CD4-positive, alpha-beta T cell treated with Interleukin-17A for 4 hours (primary cell): ENCODE measurements at places on chromosomes 1 and 21.
A peak's percentile ranks its signal among the peaks of the same experiment; 100 is the strongest.

DNA sequence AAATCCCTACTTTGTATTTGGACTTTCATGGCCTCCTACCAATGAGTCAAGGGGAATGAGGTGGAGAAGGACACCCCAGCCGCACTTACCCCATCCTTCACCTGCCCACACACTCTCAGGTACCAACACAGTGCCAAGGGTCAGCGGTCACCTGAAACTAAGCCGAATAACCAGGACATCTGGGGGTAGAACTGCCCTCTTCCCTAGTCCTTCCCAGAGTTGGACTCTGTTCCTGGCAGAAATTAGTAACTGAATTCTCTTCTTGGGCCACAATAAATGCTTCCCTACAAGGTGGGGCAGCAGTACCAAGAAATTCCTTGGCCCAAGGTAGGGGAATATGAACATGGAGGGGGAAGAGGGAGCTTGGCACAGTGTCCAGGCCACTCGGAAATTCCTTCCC lies 7.3 kb downstream of the SLC45A3 start:
- DNase-seq, result no peak

GRCh38 chr1:202018468-202019234 lies 8.3 kb downstream of the ELF3 start:
- DNase-seq, result no peak

- DNase-seq, result no peak
These were observed 145.1 kb downstream of the NPHP4 start for GRCh38 chr1:5847013-5847659.

- DNase-seq, result no peak
These were observed 154.5 kb downstream of the ACTL8 start for GRCh38 chr1:17909634-17910033.

- DNase-seq, result no peak
These were observed 24.0 kb downstream of the MRAP start for GRCh38 chr21:32322676-32323075.

DNA sequence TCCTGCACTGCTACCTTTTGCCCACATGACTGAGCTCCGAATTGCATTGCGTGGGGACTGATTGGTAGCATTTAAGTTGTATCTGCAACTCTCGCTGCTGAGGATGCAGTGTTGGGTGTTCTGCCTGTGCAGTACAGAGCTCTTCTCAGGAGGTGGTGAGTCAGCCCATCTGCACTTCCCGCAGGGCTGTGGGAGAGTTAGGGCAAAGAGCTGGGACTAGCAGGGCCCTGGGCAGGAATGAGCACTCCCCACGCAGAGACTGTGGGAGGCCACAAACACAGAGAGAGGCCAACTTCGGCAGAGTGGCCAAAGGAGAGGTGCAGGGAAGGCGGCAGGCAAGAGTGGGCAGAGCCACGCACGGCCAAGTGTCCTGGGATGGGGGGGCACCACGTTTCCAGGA lies 244.7 kb downstream of the SIPA1L2 start:
- DNase-seq, result no peak

- no peak for DNase-seq
These were observed 344.9 kb downstream of the OMA1 start for GRCh38 chr1:58201492-58202106.

GRCh38 chr1:21680381-21680780 lies 11.2 kb upstream of the RAP1GAP start:
- DNase-seq, result no peak

DNA sequence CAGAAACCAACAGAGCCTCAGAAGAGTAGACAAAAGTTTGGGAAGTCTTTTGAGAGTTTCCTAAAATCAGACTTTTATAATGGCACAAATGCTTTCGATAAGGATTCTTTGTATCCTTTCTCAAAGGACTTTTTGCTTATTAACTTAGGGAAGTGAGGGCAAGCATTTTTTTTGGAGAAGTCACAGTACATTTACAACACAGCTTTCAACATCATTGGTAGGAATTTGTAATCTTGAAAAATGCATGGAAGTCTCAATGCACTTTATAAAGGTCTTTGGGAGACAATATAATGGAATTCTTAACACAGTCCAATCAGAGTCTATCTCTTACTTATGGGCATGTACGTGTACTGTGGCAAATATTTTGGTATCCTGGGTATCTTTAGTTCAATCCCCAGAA lies 325.8 kb upstream of the NR5A2 start:
- no peak for DNase-seq

GRCh38 chr1:162612606-162613400 lies 19.5 kb upstream of the DDR2 start:
- no peak for DNase-seq

GRCh38 chr1:94729267-94729666 lies 90.9 kb upstream of the SLC44A3 start:
- no peak for DNase-seq

GRCh38 chr1:190452272-190452848 lies 25.3 kb downstream of the BRINP3 start:
- no peak for DNase-seq

DNA sequence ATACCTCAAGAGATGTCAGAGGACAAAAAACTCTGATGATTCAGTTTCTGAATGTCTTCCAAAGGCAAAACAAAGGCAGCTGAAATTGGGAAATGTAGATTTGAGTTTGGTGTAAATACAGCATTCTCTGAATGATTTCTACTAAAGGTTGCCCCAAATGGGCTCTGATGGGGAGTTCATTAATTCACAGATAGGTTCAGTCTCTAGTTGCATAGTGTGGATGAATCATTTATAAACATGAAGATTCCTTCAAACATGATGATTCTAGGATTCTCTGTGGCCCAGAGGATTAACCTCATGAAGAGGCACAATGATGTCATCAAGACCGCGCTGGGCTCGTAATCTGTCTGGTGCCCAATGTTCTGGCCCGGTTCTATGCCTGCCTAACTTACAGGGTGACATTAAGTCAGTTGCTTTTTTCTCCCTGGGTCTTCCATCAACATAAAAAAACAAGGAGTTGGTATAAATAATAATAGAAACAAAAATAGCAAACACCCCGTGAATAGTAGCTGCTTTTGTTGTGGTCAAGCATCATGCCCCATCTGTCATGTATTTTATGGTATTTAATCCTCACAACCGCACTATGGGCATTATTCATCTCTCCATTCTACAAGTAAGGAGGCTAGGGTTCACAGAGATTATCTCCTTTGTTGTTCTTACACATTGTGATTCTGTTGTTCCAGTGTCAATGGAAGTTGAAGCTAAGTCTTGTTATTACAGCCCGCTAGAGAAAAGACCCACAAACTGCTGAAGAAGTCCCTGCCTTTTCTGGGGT lies 509.6 kb upstream of the USP24 start:
- no peak for DNase-seq

GRCh38 chr1:15684042-15684461 lies at the start of gene PLEKHM2:
Gene PLEKHM2 (plus strand): TSS chr1:15684320. CDS start chr1:15684559, 239 bp downstream.
- DNase-seq, result peak; percentile 67

DNA sequence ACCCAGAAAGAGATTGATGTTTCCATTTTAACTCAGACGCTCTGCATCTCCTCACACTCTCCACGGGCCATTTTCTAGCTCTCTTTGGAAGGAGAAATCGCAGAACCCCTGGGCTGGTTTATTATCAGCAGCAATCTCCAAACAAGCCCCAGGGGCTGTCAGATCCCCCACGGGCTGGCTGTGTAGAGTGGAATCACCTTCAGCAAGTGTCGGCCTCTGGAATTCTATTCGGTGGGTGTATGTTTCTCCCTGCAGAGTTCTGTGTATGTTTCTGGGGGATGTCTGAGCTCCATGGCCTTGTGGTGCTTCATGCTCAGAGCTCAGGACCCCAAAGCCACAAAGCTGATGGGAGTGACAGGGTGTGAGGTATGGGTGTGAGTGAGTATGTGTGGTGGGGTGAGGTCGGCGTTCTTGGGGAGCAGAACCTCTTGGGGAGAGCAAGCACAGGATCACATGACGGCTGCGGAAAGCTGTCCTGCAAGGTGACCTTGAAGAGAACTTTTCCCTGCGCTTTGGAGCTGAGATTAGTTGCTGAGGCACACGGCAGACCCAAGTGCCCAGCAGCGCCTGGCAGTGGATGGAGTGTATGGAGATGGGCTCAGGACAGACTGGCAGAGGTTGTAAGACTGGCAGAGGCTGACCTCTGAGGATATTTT lies 489 bp downstream of the ACOT11 start:
- DNase-seq, result no peak

- no peak for DNase-seq
These were observed 37.3 kb downstream of the CAMK2N1 start for GRCh38 chr1:20448671-20449071.

DNA sequence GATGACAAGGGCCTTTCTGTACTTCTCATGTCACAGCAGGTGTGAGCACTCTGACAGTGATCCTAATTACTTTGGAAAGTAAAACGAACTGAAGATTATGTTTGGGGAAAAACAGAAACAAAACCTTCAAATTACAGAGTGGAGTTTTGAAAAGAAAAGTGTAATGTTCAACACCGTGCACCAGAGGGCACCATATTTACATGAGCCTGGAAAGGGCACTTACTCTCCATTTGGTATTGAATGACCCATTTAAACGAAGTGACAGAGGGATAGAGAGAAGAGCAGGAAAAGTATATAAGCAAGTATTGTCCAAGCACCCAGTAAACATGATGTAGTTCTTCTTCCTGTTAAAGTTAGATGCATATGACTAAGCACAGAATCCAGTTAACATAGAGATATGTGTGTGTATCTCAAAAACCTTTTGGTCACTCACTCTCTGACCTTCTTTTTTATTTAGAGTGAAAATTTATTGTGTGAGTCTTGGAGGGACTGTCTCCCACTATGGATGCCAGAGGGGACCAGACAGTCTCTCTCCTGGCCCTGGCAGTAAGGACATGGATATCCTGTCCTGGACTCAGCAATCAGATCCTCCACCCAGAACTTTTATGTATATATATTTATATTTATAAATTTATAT lies 3.8 kb upstream of the RGSL1 start:
- DNase-seq, result peak; percentile 26

GRCh38 chr1:200178340-200178739 lies 150.8 kb downstream of the NR5A2 start:
- DNase-seq, result no peak

- no peak for DNase-seq
These were observed 636.4 kb downstream of the SMYD3 start for GRCh38 chr1:245870698-245871097.

DNA sequence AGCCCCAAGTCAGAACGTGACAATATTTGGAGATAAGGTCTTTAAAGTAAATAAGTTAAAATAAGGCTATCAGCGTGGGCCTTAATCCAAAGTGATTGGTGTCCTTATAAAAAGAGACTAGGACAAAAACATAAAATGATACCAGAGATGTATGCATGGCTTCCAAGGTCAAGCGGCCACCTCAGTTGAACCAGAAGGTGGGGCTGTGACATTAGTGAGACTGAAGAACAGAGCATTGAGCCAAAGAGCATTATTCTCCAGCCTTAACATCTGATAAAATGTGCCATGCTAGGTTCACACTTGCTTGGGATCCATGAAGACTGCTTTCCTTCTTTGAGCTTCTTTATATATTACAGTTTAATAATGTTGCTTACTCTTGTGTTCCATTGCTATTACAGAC lies 554.6 kb downstream of the PLA2G4A start:
- DNase-seq, result no peak

DNA sequence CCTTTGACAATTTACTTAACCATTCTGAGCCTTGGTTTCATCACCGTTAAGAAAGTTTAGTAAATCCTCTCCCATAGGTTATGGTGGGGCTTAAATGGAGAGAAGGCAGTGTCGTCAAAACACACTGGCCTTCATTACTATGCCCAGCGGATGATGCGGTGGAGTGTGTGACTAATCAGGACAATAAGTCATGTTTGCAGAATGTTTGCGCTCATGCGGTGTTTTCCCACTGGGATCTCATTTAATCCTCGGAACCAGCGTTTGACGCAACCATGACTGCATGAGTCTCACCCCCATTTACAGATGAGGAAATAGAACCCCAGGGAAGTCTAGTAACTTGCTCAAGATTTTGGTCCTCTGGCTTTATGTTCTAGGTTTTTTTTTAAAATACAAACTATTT lies 17.5 kb downstream of the SLC26A9 start:
- no peak for DNase-seq

DNA sequence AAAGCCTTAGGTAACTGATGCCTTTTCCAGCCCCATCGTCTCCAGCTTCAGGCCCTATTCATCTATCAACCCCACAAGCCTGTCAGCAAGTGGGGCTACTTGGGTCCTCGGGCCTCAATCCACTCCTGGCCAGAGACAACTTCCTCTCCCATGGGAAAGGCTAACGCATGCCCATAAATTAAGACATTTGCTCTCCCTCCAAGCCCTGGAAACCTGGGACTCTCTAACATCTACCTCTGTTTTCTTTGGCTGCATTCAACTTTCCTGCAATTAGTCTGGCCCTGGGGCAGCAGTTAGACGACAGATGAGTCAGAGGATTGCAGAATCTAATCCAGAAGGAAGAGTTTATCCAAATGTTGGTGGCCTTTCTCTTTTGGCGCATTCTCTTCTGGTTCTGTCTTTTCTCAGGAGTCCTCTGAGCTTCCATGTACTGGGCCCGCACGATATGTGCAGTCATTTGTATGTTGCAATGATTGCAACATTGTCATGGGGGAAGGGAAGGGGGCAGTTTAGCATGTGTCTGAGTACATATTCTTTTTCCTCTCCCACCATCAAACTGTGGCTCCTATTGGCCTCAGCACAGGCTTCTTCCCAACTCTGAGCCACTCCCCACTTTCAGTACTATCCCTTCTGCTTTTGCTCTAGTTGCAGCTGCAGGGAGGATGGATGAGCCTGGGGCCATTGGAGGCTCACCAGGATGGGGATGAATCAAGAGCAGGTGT lies 54.4 kb downstream of the NAV1 start:
- DNase-seq, result no peak

GRCh38 chr1:39642796-39643195 lies 3.4 kb upstream of the HEYL start:
- DNase-seq, result no peak

DNA sequence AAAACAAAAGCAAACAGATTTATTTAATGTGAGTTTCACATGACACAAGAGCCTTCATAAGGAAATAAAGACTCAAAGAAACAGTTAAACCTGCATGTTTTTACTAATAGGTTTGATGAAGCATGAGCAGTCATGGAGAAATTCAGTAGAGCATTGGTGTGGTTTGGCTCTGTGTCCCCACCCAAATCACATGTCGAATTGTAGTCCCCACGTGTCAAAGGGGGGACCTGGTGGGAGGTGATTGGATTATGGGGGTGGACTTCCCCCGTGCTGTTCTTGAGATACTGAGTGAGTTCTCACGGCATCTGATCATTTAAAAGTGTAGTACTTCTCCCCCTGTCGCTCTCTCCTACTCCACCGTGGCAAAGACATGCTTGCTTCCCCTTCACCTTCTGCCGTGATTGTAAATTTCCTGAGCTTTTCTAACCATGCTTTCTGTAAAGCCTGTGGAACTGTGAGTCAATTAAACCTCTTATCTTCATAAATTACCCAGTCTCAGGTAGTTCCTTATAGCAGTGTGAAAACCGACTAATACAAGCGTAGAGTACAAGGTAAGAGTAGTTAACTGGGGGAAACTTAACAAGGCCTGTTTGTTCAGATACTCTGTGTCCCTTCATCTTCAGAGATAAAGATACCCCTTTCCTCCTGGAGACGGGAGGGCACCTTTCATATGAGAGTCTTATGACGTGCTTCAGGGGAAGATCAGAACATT lies 354.8 kb downstream of the SIPA1L2 start:
- DNase-seq, result no peak

GRCh38 chr1:52364235-52364839 lies 1.7 kb downstream of the CC2D1B start:
- peak; percentile 22 for DNase-seq

- DNase-seq, result no peak
These were observed 12.7 kb upstream of the AK2 start for GRCh38 chr1:33049371-33049770.
